NCI-H1417 treated with DMSO at 0.1 percent for 48 hours (cell line): ENCODE measurements at places on chromosomes 13 and 19.

GRCh38 chr13:98098516-98098915 is 44.4 kb upstream of the FARP1 start:
- DNase-seq = no peak

DNA sequence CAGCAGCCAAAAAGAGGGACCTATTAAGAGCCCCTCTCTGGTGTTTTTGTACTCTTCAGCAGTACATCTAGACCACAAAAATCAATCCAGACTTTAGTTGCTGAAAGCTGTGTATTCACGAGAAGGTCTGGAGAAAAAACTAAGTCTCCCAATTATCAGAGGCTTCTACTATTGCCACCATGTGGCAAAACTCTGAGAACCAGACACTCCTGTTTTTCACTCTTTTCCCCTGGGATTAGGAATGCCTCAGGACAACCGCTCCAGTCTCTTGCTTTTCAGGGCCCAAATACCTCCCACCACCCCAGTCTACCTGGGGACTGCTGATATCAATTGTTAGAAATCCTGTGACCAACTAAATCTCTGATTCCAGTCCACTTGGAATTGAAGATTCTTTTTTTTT is 30.1 kb upstream of the OBI1 start:
- DNase-seq = no peak

DNA sequence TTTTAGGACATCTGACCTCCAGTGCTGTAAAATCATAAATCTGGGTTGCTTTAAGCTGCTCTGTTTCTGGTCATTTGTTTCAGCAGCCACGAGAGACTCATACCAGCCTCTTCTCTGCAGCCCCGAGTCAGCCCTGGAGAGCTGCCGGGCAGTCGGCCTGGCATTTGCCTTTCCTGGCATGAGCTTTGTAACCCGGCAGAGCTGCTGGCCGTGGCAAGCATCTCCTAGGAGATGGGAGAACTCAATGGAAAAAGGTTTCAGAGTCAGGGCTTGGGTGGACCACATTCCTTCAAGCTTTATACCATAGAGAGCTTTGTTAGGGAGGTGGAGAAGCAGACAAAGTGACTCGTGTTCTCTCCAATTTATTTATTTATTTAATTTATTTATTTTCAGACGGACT is 21.6 kb upstream of the CCL25 start:
- DNase-seq = no peak

DNA sequence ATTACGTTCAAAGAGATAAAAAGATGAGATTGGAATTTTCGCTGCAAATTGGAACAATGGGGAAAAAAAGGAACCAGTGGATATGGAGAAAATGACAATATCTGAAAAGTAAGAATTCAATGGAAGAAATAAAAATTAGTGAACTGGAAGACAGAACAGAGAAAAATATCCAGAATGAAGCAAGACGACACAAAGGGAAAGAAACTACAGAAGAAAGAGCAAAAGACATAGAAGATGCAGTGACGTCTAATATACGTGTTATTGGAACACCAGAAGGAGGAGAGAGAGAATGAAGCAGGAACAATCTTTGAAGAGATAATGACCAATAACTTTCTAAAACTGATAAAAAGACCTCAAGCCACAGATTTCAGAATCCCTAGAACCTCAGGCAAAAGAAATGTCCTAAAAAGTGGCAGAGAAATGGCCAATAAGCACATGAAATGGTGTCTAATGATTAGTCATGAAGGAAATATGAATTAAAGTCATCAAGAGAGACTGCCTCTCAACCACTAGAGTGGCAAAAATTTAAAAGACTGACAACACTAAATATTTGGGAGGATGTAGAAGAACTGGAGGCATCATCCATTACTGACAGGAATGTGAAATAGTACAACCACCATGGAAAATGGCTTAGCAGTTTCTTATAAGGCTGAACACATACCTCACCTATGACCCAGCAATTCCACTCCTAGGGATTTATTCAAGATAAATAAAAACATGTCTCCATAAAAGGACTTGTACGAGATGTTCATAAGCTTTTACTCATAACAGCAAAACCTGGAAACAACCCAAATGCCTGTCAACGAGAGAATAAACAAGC is 56.5 kb downstream of the GADD45B start:
- no peak for DNase-seq

DNA sequence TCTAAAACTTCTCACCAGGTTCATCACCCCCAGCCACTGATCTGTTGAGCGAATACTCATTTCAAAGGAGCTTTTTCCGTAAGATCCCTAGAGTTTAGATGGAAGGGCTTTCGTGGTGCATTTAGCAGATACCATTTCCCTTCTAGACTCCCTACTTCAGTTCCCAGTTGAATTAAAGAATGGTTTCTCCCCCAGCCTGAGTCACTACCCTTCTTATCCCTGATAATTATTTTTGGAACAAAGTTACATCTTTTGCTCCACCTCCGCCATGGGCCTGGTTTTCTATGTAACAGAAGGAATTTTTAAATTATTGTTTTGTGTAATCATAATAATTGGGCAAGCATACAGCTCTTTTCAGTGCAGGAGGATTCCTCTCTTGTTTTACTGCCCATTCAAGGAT is 22.0 kb downstream of the USPL1 start:
- DNase-seq = no peak

GRCh38 chr13:105565136-105565727 is 970.2 kb downstream of the EFNB2 start:
- no peak for DNase-seq

DNA sequence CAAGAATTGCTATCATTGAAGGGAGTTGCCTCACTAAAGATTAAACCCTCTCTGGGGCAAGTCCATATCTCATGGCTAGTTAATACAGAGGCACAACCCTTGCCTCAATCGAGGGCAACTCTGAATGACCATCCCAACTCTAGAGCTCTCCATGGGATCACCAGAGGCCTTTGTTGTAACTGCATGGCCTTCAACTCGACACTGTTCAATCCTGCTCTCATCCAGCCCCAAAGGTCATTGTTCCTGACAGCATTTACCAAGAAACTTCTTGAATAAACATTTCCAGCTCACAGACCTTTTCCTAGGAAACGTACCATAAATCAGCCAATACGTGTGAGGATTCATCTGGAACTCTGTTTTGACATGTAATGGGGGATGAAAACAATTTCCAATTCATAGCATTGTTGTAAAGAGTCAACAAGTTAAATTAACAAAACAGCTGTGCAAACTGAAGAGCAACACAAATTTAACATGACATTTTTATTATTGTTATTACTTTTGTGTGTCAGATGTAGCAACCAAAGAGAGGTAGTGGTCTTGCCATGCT is 452.7 kb downstream of the SUCLA2 start:
- DNase-seq = no peak

DNA sequence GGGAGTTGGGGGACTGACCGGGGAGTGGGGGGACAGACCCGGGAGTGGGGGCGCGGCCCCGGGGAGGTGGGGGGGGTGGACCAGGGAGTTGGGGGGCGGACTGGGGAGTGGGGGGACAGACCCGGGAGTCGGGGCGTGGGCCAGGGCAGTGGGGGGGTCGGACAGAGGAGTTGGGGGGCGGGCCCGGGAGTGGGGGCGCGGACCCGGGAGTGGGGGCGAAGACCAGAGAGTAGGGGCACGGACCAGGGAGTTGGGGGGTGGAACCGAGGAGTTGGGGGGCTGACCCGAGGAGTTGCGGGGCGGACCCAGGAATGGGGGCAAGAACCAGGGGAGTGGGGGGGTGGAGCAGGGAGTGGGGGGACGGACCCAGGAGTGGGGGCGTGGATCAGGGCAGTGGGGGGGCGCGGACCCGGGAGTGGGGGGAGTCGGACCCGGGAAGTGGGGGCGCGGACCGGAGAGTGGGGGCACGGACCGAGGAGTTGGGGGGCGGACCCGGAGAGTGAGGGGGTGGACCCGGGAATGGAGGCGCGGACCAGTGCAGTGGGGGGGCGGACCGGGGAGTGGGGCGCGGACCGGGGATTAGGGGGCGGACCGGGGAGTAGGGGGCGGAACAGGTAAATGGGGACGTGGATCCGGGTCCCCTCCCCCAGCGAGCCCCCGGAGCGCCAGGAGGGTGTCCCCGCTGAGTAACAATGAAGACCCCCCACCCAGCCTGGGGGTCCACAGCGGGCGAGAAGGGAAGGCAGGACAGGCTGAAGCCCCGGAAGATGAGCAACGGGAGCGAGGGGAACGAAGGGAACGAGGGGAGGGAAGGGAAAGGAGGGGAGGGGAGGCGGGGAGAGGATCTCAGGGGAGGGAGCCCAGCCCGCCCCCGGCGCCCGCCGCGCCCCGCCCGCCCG is 589 bp downstream of the R3HDM4 start:
- no peak for DNase-seq

DNA sequence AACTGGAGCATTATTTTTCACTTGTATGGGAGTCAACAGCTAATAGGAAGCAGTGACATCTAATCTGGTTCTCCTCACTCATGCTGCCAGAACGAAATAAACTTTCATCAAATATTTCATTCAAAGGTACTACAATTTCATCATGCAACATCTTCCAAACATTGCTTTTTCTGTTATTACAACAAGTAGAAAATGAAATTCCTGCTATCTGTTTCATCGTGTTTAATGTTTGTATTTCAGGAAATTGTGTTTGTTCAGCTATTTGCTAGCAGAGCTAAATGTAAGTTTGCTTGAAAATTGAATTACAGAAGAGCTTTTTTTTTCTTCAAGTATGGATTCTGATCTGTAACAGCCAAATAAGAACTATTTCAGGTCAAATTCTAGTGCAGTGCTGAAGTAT is 90.1 kb downstream of the SLITRK6 start:
- DNase-seq = no peak
